ENCODE measurements at places on chromosomes 3 and 15.

DNA sequence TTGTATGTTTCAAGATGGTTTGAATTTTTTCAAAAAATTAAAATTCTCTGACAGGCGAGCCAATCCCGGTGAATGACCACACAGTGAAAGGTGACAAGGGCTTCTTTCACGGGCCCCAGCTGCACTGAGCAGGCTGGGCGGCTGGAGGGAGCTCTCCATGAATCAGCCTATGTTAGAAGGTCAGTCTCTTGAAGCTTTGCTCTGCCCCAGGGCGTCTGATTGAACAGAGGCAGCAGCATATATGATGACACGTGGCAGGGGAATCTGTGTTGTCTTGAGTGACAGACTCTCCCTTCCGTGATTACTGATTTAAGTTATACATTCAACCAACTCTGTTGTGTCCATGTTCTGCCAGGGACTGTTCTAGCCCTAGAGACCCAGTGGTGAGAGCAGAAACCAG lies 51.5 kb downstream of the ISG20 start:
- H3K4me3 ChIP-seq, result no peak overlapping the region
- no peaks in the 10 kb centered on the region for H3K4me1 ChIP-seq
- H3K36me3 ChIP-seq, result no peaks in the 10 kb centered on the region
- no peak overlapping the region for H3K27ac ChIP-seq
- DNase-seq, result no peak

DNA sequence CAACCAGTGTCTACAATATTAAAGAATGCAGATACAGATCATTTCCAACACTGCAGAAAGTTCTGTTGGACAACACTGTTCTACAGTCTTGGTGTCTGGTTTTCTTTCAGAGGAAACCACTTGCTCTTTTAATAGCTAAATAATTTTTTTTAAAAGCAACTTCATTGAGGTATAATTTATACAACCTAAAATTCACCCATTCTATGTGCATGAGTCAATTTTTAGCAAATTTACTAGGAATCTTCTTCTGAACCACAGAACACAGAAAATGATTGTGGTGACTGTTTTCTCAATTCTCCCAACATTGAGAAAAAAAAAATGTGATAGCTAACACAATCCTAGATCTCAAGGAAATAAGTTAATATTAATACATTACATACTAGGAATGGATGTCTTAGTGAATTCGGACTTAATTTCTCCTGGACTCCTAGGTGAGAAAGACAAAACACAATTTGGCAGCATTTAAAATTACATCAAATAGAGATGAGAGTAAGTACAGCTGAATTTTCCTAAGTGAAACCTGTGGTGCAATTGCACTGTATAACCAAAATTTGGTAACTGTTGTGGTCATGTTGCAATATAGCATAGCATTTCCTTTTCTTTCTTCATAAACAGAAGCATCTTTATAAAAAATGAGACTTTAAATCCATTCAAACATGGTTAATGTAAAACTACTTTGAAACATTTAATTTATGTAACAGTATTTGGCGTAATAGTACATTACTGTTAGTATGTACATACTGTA lies 15.3 kb upstream of the PLCL2 start:
- H3K4me3 ChIP-seq, result no peak overlapping the region
- H3K4me1 ChIP-seq, result no peaks in the 10 kb centered on the region
- no peaks in the 10 kb centered on the region for H3K27me3 ChIP-seq

DNA sequence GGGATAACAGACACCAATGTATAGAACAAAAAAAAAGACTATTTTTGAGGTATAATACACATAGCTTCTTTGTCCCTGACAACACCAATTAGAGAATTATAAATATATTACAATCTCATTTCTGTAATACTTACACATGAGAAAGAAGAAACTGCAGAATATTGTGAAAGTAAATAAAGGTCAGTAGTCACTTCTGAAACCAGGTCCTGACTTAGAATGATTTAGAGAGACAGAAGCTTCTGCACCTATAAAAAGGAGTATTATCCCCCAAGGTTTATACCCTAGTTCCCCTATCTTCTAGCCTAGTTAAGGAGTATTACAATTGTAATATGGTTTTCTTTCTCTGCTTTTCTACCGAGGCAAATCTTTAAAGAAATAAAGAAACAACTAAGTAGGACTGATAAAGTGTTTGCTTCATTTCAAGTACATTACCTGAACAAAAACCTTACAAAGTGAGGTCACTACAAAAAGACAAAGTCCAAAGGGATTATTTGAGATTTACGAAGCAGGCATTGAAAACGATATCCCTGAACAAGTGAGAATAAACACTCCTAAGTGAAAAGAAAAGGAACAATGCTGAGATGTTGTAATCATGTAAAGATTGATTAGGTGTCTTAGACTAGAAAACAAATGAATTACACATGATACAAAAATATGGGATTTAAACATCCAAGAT lies 103.0 kb downstream of the GBE1 start:
- no peak for DNase-seq
- no peak overlapping the region for H3K27ac ChIP-seq

GRCh38 chr3:197787412-197787811 lies 3.6 kb upstream of the LRCH3 start:
- H3K4me1 ChIP-seq, result no peaks in the 10 kb centered on the region
- H3K4me3 ChIP-seq, result no peak overlapping the region
- H3K36me3 ChIP-seq, result peaks cover 18% of the 10 kb centered on the region
- no peak overlapping the region for H3K27ac ChIP-seq
- DNase-seq, result no peak

GRCh38 chr3:41932464-41932863 lies 29.4 kb downstream of the ULK4 start:
- H3K27ac ChIP-seq, result peak overlapping the region; percentile 76
- H3K4me1 ChIP-seq, result peaks cover 10% of the 10 kb centered on the region
- no peaks in the 10 kb centered on the region for H3K36me3 ChIP-seq
- no peaks in the 10 kb centered on the region for H3K27me3 ChIP-seq
- no peak overlapping the region for H3K4me3 ChIP-seq

- no peak for DNase-seq
- H3K36me3 ChIP-seq, result no peaks in the 10 kb centered on the region
- H3K4me3 ChIP-seq, result no peak overlapping the region
These were observed 397.5 kb upstream of the ATP10A start for GRCh38 chr15:26260517-26261133.

- H3K4me1 ChIP-seq, result no peaks in the 10 kb centered on the region
- H3K36me3 ChIP-seq, result no peaks in the 10 kb centered on the region
- no peak overlapping the region for H3K4me3 ChIP-seq
- H3K27ac ChIP-seq, result no peak overlapping the region
These were observed 145.9 kb downstream of the TNIK start for GRCh38 chr3:171314341-171314740.

GRCh38 chr3:153289334-153289808 lies 127.3 kb downstream of the RAP2B start:
- H3K4me1 ChIP-seq, result no peaks in the 10 kb centered on the region
- no peaks in the 10 kb centered on the region for H3K27me3 ChIP-seq
- no peak for DNase-seq
- H3K4me3 ChIP-seq, result no peak overlapping the region

DNA sequence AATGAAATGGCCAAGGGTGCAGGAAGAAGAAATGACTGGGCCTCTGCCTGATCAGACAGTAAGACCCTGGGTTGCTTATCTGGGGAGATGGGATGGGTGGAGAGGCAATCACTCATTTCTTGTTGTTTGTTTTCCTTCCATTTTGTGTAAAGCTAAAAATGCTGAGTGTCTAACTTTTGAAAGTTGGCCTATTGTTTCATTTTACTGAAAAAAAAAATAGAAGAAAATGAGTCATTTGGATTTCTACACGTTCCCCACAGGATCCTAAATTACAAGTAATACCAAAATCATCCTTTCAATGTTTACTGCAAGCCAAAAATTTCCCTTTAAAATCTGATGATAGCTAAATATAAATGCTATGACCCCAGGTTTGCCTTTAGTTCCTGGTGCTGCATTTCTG lies 30.6 kb downstream of the PTX3 start:
- H3K27ac ChIP-seq, result no peak overlapping the region
- H3K4me1 ChIP-seq, result no peaks in the 10 kb centered on the region
- DNase-seq, result no peak
- no peaks in the 10 kb centered on the region for H3K27me3 ChIP-seq
- H3K36me3 ChIP-seq, result no peaks in the 10 kb centered on the region

GRCh38 chr15:92669432-92669831 lies 13.9 kb upstream of the FAM174B start:
- H3K27ac ChIP-seq, result no peak overlapping the region
- no peaks in the 10 kb centered on the region for H3K27me3 ChIP-seq
- DNase-seq, result no peak
- H3K4me1 ChIP-seq, result peaks cover 42% of the 10 kb centered on the region

GRCh38 chr3:46293991-46294833 lies 52.0 kb downstream of the CCR3 start:
- H3K27me3 ChIP-seq, result peaks cover 8% of the 10 kb centered on the region
- H3K4me1 ChIP-seq, result no peaks in the 10 kb centered on the region
- no peak overlapping the region for H3K4me3 ChIP-seq
- H3K27ac ChIP-seq, result no peak overlapping the region

DNA sequence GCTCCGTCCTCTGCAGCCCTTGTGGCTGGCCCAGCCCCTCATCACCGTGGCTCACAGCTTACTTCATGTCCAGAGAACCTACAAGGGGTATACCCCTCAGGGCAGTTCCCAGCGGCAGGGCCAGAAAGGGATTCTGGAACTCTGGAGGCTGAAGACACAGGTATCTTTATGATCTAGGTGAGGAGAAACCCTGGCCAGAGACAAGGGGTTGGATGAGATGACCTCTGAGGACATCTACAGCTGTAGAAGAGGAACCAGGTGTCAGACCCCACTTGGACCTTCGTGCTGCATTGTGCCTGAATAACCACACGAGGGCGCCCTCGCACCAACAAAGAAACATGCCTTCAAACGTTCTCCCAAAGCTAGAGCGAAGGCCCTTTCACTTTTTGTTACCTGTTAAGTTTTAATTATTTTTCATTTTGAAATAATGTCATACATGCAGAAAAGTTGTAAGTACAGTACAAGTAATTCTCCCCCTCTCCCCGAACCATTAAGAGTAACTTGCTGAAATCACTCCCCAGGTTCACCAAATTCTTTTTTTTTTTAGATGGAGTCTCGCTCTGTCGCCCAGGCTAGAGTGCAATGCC lies 118.7 kb upstream of the SMAD3 start:
- peak overlapping the region; percentile 39 for H3K4me3 ChIP-seq
- H3K4me1 ChIP-seq, result peaks cover 62% of the 10 kb centered on the region
- DNase-seq, result peak; percentile 71
- peak overlapping the region; percentile 100 for H3K27ac ChIP-seq
- H3K27me3 ChIP-seq, result no peaks in the 10 kb centered on the region

DNA sequence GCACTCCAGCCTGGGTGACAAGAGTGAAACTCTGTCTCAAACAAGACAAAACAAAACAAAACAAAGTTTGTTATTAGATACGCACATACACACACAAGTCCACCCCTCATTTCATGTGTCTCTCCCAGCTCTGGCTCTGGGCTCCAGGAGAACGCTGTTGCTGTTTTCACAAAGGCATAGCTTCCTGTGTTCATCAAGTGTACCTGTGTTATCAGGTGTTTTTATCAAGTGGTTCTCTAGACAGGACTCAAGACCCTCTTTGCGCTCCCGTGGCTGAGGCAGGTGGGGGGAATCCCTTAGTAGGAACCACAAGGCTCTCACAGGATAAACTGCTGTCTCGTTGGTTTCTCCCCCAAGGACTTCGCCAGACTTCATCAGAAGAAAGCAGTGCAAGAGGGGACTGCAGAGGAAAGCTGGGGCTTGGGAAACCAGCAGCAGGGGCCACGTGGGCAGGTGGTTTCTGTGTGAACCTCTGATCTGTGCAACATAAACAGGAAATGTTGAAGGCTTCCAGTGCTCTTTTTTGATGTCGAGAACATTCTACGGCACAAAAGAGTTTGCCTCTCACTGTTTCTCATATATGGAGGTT lies 6.9 kb upstream of the PPP1R2 start:
- H3K27me3 ChIP-seq, result no peaks in the 10 kb centered on the region
- H3K4me3 ChIP-seq, result no peak overlapping the region
- no peak overlapping the region for H3K27ac ChIP-seq
- no peaks in the 10 kb centered on the region for H3K4me1 ChIP-seq
- DNase-seq, result no peak
- H3K36me3 ChIP-seq, result no peaks in the 10 kb centered on the region

Measured in Panc1 (cell line).